ENCODE measurements at places on chromosomes 5 and 9.

DNA sequence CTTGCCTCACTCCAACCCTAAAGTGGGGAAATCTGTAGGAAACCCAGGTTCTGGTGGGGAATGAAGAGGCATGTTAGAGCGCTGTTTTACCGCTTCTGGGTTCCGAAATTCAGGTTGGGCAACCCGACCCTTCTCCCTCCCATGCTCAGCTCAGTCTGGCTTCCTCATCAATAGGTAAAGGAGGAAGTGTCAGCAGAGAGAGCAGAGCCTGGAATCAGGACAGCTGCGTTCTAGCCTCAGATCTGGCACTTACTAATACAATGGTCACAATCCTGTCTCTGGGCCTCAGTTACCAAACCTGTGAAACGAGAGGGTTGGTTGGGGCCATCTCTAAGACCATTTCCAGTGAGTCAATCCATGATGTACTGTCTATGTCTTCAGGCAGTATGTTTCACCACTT, 16.2 kb upstream of the TNIP1 start:
- no peak for DNase-seq

- DNase-seq, result no peak
Observed at GRCh38 chr5:168054091-168054490, 237.4 kb upstream of the WWC1 start.

GRCh38 chr9:89402695-89403427, 84.6 kb downstream of the SECISBP2 start:
- DNase-seq, result no peak

DNA sequence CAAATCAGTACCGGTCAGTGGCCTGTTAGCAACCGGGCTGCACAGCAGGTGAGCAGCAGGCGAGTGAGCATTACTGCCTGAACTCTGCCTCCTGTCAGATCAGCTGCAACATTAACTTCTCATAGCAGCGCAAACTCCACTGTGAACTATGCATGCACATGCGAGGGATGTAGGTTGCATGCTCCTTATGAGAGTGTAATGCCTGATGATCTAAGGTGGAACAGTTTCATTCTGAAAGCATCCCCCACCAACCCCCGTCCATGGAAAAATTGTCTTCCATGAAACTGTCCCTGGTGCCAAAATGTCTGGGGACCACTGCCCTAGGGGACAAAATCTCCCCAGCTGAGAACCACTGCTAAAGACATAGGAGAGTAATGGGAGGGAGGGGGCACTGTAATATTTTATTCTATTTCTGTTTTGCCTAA, 51.1 kb downstream of the P4HA2 start:
- DNase-seq, result no peak

DNA sequence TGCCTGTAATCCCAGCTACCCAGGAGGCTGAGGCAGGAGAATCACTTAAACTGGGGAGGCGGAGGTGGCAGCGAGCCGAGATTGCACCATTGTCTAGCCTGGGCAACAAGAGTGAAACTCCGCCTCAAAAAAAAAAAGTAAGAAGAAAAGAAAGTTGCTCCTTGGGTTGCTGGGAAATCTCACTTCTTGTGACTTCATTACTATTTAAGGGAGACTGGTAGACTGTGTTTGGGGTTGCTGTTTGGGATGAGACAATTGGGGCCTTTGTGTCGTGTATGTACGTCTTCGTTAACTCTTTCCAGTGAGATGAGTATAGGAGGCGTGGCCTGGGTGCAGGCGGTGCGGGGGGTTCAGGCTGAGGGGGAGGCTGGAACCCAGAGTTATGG, 11.6 kb downstream of the NDST1 start:
- DNase-seq, result no peak

- no peak for DNase-seq
Observed at GRCh38 chr5:177377851-177378776, 6.1 kb upstream of the SLC34A1 start.

DNA sequence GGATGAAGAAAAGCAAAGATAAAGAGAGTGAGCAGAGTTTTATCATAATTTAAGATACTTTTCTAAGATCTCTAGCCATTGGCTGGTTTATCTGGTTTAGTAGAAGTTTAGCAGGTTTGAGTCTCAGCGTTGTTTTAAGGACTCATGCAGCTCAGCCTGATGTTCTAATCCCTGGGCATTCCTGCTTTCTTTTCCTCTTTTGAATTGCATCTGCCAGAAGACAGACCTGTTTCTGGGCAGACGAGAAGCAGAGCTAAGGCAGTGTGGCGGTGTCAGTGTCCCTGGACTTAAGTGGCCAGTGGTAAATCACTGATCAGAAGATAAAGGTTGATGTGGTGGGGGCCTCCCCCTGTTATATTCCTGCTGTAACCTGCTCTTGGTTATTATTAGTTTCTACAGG, 138.6 kb downstream of the ADCY2 start:
- DNase-seq, result no peak

- no peak for DNase-seq
Observed at GRCh38 chr9:18849270-18849669, 183.7 kb downstream of the SAXO1 start.

DNA sequence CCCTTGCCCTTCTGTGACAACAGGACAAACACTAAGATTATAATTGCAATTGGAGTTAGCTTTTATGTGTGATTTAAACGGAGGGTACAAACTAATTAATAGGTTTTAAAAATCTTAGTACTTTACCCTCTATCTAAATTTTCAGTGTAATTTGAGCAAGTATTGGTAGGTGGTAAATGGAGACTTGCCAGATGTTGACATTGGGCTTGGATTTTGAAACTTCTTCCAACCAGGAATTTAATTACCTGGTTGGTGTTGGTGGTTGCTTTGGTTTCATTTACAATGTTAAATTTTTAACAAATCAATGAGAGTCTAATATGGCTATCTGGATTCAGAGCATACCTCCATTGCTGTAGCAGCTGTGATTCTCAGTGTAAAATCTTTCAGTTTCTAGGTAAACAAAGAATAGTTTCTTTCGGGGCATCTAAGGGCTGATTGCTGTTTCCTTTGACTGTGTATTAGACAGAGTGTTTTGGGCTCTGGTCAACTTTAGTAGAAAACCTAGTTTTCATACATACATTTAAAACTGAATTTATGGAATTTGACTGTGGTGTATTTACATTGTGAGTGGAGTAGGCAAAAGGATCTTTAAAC, 1.9 kb downstream of the DAPK1 start:
- no peak for DNase-seq

DNA sequence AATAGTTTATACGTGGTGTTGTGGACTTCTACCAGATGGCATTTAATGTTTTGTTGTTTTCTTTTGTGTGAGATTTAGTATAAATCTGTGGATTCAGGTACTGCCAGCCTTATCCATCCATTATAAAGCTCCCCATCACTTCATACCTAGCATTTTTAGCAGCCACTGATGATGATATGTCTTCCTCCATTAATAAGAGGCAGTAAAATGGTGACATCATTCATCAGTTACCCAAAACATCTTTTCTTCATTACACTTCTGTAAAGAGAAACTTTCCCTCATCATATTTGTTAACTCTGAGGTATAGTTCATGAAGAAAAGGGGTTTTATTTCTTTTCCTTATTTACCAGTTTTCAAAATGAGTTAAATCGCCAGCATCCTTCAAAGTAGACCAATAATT, 19.4 kb downstream of the CHD1 start:
- no peak for DNase-seq

All from activated T-cell treated with anti-CD3 and anti-CD28 coated beads for 4 hours (primary cell).